Hematopoietic multipotent progenitor cell (in vitro differentiated cells): ENCODE measurements at places on chromosomes 5 and 9. TPM values are rescaled to one million over a fixed set of nuclear protein-coding genes. Genes with fewer than 3 reads are reported as not detected.

INSL6 gene
- total RNA-seq: not detected

- DNase-seq: peak; percentile 86
Observed at GRCh38 chr9:105883847-105884246, 189.5 kb downstream of the TMEM38B start.

MROH2B gene
- total RNA-seq: not detected

GRCh38 chr9:107704774-107705173 is 215.2 kb upstream of the KLF4 start:
- no peak for DNase-seq

DOCK8 gene
- 73.2 TPM for total RNA-seq

- peak; percentile 48 for DNase-seq
Observed at GRCh38 chr9:88106492-88106891, 31.8 kb downstream of the SPATA31C2 start.

DNA sequence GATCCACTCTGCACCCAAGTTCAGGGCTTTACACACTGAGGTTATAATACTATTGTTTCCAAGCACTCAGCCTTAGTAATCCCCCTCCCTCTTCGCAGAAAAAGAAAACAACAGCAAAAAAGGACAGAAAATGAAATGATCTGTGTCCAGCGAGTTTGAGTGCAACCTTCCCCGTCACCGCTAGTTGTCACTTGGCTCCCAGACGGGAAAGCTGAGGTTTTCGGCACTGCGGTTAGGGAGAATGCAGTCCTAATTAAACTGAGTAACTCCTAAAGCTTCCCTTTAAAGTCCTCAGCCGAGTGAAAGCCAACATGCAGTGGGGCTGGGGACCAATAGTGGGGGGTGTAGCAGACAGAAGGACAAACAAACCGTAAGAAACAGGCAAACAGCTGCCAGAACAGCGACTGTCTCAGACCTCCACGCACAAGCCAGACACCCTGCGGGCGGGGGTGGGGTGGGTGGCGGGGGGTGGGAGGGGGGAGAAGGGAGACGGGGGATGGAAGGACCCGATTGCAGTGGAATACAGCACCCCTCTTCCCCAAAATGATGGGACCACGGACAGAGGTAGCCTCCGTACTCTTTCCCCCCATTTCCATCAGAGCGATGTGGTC is 680 bp downstream of the GLRA1 start:
- DNase-seq: no peak

CKMT2 gene
- total RNA-seq: 0.27 TPM

EIF4E1B gene
- total RNA-seq: not detected

DNA sequence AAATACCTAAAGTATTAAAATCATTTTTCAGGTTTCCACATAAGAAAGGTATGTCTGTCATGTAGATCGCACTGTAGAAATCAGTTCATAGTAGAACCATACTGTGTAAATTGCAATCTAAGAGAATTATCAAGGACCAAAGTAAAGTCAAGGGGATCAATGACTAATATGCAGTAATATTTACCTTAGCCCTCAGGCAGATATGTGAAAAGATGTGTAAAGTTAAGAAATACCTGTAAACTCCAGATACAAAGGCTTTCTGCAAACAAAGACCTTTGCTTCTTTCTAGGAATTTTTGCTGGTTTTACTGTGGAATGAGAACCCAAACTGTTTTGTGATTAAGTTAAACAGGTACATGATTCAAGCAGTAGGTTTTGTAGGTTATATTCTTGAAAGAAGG is 11.6 kb downstream of the POLK start:
- DNase-seq: no peak

- no peak for DNase-seq
Observed at GRCh38 chr5:33829430-33829829, 62.4 kb downstream of the ADAMTS12 start.

DNA sequence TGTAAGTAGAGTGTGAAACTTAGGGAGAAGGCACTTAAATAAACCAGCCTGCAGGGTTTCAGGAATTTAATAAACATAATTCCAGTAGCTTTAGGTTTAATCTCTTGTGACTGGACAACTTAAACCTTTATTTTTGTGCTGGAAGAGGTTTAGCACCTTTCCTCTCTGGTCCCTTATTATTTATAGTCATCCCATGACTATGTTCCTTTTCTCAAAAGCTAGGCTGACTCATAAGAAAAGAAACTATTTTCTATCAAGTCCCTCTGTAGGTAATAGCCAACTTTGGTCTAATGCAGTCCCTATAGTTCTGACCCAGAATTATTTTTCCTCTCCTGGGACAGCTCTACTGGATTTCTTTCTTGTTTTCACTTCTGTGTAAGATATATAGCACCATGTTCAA is 588.9 kb downstream of the NR2F1-AS1 start:
- no peak for DNase-seq

DNA sequence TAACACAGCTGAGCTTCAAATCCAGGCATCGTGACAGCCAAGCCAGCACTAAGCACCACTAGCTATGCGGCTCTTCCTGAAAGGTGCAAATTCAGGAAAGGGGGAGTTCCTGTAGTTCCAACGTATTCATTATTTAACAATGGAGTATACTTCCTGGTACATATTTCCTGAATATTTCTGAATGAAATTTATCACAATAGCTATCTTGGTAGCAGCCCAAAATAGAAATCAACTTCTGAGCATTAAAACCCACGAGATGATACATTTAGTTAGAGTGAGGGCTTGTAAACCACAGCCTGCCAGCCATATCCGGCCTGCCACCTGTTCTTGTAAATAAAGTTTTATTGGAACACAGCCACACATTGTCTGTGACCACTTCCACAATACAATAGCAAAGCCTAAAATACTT is 109.7 kb upstream of the RETREG1 start:
- peak; percentile 86 for DNase-seq

DNA sequence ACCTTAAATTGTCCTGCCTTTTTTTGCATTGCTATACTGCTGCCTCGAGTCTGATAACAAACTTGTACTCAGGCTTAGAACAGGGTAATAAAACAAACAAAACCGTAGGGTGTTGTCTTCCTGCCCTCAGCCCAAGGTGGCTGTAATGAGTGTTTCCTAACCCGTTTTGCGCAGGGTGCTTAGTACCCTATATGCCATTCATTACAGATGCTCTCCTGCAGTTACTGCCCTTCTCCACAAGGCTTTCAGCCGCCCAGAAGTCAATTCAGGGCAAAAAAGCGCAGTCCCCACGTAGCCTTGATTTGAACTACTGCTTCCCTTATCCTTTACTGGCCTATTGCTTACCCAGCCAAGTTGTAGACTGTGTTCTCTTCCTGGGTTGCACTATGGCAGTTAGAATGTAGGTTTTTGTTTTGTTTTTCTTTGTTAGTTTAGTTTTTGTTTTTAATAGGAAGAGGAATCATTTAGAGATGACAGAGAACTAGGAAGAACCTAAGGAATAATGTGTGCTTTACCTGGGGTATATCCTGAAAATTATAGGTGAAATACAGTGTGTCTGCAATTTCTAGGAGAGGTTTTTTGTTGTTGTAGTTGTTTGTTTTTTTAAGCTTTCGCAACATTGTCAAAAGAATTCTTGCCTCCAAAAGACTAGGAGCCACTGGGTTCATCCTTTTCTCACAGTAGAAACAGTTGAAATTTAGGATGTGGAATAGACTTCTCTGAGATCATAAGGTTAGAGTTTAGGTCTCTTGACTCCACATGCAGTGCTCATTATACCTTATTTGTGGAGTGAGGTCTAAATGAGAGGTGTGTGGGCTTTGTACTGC is 1.3 kb downstream of the HMGXB3 start:
- peak; percentile 87 for DNase-seq

GRCh38 chr9:14936491-14936890 is 26.3 kb upstream of the FREM1 start:
- no peak for DNase-seq

SNX18 gene
- 15.9 TPM for total RNA-seq
